Prostate gland (tissue), 2 donors: ENCODE measurements at places on chromosomes 6 and 20. TPM values are rescaled to one million over a fixed set of nuclear protein-coding genes. Genes with fewer than 3 reads are reported as not detected.

GRCh38 chr6:129534926-129535325 lies 175.1 kb downstream of the ARHGAP18 start:
- DNase-seq = no peak

The TFAP2A gene
- 20.4 TPM for total RNA-seq

The ADGRF4 gene
- not detected for total RNA-seq

DNA sequence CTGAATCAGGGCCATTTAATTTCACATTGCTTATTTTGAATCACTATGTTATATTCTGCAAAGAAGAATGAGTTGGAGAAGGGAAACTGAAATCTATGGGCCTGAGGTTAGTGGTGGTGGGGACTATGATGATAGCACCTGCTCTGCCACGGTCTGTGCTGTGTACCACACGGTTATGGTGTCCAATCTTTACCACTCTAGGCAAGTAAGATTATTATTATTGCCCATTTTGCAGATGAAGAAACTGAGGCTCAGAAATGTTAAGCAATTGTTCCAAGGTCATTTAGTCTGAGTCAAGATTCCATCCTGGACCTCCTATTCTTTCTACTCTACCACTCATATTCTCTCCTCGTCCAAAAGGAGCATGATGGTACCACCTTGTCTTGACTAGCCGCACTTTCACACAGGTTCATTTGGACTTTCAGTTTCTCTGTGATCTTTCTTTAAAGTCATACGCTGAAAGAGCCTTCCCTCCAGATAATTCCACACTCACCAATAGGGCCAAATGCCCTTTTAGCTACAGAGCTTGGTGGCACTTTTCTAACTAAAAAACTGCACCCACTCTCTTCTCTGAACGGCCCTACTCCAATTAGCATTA lies 56.2 kb downstream of the GFOD1 start:
- DNase-seq = no peak

The SDCBP2 gene
- total RNA-seq = 7.3 TPM

The TBXT gene
- 0.23 TPM for total RNA-seq

The ADGRB3 gene
- 0.59 TPM for total RNA-seq

GRCh38 chr20:32894026-32894483 lies 35.3 kb downstream of the EFCAB8 start:
- DNase-seq = no peak

The IMPG1 gene
- total RNA-seq = not detected

GRCh38 chr20:35918021-35918420 lies 36.3 kb downstream of the SCAND1 start:
- DNase-seq = no peak

The SLC22A3 gene
- 118 TPM for total RNA-seq

The RSPO3 gene
- total RNA-seq = 1.9 TPM

DNA sequence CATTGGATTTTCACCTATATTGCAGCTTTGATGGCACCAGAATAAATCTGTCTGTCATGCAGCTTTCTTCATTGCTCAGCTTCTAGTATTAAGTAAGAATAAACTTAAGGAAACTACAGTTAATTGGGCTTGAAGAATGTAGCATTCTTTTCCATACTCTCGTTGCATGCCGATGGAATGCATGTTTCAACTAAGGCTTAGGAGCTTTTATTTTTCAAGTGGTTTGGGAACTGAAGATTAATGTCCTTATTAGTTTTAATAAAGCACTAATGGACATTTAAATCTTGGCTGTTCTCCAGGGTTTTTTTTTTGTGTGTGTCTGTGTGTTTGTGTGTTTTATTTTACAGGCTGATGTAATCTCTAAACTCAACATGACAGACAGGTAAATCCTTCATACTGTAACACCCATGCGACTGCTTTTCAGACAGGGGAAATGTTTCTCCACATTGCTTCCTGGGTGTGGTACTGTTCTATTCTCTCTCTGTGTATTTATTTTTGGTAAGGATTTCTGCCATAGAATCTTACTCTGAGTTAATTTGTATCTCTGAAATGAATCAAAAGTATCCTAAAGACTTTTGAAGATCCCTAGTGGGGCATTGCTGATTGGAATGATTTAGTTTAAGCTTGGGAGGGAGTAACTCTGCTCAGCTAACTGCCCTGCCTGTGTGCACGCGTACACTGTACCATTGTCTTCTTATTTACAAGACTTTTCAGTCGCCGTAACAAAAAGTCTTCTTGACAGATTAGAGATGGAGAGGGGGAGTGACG lies 38.0 kb downstream of the SLC9A8 start:
- DNase-seq = no peak

The TRAM2 gene
- 7.2 TPM for total RNA-seq

DNA sequence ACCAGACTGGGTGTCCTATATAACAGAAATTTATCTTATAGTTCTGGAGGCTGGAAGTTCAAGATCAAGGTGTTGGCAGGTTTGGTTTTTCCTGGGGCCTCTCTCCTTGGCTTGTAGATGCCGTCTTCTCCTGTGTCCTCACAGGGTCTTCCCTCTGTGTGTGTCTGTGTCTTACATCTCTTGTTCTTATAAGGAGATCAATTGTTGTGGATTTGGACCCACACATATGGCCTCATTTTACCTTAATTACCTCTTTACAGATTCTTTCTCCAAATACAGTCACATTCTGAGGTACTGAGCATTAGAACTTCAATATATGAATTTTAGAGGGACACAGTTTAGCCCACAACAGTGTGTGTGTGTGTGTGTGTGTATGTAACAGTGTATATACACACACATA lies 74.5 kb downstream of the EDN1 start:
- no peak for DNase-seq

The C20orf141 gene
- total RNA-seq = not detected

DNA sequence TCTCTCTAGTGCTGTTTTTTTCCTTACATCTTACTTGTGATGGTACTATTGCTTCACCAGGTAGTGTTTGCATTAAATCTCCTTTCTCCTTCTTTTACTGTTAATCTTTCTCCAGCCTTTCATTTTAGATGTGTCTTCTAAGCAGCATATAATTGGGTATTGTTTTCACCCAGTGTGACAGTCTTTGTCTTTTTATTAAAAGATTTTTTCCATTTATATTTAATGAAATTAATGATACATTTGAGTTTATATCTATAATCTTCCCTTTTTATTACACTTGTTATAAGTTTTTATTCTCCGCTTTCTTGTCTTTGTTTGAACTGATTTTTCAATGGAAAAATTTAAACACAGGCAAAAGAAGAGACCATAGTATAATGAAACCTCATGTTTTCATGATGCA lies 8.7 kb downstream of the COL20A1 start:
- DNase-seq = no peak

The TOX2 gene
- 52.8 TPM for total RNA-seq

The GLP1R gene
- 0.23 TPM for total RNA-seq

DNA sequence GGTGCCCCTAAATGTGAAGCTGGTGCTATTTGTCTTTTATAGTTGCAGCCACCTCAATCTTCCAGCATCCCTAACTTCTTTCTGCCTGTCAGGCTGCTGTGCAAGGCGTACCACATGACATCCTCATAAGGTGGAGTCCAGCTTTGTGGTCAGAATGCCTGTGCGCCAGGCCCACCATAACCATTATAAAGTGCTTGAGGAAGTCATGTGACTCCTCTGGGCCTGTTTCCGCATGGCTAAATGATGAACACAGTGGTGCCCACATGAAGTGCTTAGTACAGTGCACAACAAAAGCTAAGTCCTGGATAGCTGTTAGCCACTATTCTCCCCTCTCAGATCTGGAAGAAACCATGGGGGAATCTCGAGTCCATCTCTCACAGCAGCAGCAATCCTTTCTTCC lies 75.6 kb downstream of the INSM1 start:
- DNase-seq = no peak

The HLA-DQA1 gene
- total RNA-seq = 2.4 TPM

The SCRT2 gene
- total RNA-seq = not detected

DNA sequence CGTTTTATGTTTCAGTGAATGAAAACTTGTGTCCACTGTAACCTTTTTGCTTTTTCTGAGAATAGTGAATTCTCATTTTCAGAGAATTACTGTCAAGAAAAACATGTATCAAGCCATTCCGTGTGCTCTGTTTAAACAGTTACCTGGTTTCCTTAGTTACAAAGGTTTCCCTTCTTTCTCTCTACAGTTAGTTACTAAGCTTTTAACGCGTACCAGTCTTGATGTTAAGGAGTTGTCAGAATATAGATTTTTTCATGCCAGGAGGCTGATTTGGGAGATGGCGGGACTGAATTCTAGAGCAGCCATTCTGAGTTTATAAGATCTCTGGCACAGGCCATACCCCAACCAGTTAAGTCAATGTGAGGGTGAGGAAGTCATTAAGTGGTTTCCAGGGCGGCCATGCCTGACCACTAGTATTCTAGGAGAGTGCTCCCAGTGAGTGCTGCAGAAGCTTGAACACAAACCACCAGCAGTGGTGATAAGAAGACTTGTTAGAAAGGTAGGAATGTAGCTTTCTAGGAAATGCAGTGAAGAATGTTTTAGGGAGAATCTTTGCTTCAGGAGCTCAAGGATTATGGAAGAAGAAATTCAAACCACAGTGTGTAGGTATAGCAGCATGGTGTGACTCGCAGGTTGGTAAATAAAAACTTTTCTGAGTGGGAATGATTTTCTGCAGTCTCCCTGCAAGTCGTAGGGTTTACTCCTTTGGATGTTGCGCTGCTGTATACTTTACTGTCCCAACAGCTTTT lies 112.9 kb downstream of the JARID2 start:
- no peak for DNase-seq

The SIRPG gene
- total RNA-seq = 0.45 TPM

GRCh38 chr6:31393932-31394331 lies 9.5 kb upstream of the MICA start:
- DNase-seq = no peak

The POU3F2 gene
- total RNA-seq = not detected

The CLVS2 gene
- 4.2 TPM for total RNA-seq

GRCh38 chr6:160238278-160238711 lies 20.3 kb downstream of the SLC22A2 start:
- DNase-seq = no peak
